Hematopoietic multipotent progenitor cell treated with erythropoietin and hydrocortisone succinate and interleukin-3 and kit ligand, for 4 days (in vitro differentiated cells): ENCODE measurements at places on chromosomes 6 and 20.
A peak's percentile ranks its signal among the peaks of the same experiment; 100 is the strongest.

GRCh38 chr6:134281388-134281787, 36.5 kb downstream of the SGK1 start:
- DNase-seq = no peak

DNA sequence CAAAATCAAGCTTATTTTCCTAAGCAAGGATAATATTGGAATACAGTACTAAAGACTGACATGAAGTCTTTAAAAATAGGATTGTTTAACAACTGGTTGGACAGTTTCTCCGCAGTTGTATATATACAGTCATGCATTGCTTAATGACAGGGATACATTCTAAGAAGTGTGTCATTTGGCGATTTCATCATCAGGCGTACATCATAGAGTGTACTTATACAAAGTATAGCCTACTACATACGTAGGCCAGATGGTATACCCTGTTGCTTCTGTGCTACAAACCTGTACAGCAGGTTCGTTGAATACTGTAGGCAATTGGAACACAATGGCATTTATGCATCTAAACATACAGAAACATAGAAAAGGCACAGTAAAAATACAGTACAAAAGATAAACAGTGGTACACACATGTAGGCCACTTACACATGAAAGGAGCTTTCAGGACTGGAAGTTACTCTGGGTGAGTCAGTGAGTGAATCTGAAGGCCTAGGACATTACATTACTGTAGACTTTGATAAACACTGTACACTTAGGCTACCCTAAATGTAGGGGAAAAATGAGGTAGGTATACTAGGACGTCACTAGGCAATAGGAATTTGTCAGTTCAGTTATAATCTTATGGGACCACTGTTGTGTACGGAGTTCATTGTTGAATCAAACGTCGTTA, 20.1 kb downstream of the HECA start:
- no peak for DNase-seq

- no peak for DNase-seq
Measured at GRCh38 chr6:159979136-159979874, 10.4 kb downstream of the IGF2R start.

DNA sequence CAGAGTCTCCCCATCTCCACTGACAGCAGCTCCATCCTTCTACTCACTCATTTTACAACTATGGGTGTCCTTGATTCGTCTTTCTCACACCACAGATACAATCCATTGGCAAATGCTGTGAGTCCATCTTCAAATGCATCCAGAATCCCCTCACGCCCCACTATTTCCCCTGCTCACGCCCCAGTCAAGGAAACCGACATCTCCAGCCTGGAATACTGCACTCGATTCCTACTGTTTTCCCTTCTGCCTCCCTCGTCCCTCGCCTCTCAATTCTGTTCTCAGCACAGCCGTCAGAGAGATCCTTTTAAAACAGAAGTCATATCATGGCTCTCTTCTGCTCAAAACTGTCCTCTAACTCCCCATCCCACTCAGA, 4.7 kb downstream of the HLA-B start:
- DNase-seq = no peak

DNA sequence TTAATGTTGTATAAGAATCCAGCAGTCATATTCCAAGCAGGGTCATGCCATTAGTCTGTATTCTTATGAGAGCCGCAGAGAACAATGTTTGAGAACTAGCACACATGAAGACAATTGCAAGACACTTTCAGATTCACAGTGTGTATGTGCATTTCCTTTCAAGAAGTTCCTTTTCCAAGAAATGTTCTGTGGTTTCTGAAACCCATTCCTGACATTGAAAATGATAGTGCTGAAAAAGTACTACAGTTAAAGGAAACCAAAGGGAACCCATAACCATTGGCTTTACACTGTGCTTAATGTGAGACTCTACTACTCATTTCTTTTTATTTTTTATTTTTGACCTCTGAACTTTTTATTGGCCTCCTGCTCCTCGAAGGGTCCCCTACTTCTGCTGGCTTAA, 4.2 kb upstream of the CALHM6 start:
- no peak for DNase-seq

GRCh38 chr6:144482142-144482541, 197.0 kb downstream of the UTRN start:
- peak; percentile 91 for DNase-seq

GRCh38 chr6:158347335-158347734, 35.1 kb downstream of the TULP4 start:
- no peak for DNase-seq

GRCh38 chr6:10449751-10450150, 34.9 kb upstream of the TFAP2A start:
- DNase-seq = no peak

GRCh38 chr6:24861934-24862333, 63.2 kb upstream of the ARMH2 start:
- no peak for DNase-seq

DNA sequence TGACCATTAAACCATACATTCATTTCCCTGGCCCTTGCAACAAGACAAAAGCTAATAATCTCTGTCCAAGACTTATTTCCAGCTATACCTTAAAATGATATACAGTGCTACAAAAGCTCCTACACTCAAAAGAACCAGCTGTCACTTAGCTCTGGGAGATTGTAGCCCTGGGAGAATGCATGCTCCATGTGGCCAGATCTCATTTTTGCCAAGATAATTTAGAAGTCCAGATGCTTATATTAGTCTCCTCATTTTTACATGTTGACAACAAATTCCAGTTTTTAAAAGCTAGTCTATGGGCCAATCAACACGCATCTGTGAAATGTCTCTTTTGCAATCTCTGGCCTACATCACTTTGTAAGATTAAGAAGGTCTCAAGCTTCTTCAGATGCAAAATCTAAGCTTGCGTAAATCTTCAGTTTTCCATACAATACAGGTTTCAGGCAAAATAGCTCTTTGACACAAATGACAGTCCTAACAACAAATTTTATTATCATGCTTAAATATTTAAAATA, 27.1 kb downstream of the TASP1 start:
- no peak for DNase-seq

- no peak for DNase-seq
Measured at GRCh38 chr20:34624629-34625028, 52.3 kb downstream of the PIGU start.

DNA sequence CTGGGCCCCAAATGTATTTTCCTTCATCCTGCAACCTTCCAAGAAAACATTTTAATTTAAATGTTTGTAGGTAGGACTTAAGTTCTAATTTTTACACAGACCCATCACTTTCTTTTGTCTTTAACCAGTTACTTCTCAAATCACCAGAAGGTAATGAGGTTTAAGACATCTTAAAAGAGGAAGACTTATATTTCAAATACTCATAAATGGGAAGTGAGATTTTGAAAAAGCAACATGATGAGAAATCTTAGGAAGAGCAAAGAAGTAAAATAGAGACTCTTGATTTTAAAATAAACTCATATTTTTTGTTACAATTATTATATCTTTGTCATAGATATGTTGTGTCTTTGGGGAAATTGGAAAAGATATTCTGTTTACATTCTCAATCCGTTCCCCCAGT, 82.3 kb downstream of the SYNE1 start:
- peak; percentile 8 for DNase-seq

GRCh38 chr6:157255079-157255478, 68.2 kb downstream of the TMEM242 start:
- DNase-seq = no peak

DNA sequence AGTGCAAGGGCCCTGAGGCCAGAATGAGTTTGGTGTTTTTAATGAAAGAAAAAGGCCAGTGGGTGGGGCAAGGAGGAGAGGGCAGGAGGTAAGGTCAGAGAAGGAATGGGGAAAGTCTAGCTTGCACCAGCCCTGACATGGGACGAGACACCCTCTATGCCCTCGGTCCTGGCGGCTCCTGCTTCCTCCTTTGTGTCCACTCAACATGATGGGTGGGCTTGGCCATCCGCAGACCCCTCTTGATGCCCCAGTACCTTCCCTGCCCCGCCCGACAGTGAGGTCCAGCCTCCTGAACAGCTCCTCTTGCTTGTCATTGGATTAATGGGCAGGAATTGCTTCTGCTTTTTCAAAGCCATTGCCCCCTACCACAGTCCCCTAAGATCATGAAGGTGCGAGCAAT, 33.6 kb upstream of the ANGPT4 start:
- DNase-seq = no peak

DNA sequence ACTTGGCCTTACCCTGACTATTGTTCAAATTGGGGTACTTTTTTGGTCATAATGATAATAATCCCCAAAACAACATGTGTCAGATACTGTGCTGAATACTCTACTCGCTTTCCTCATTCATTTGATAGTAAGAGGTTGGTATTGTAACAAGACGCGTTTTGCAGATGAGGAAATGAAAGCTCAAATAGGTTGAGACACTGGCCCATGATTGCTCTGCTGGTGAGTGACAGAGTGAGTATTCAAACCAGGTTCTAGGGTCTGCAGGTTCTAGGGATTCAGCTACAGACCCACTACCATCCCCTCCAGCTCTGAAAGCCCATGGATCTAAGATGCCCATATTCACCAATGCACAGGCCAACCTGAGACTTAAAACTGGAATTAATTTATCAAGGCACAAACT, 1.3 kb upstream of the ENPP4 start:
- no peak for DNase-seq

DNA sequence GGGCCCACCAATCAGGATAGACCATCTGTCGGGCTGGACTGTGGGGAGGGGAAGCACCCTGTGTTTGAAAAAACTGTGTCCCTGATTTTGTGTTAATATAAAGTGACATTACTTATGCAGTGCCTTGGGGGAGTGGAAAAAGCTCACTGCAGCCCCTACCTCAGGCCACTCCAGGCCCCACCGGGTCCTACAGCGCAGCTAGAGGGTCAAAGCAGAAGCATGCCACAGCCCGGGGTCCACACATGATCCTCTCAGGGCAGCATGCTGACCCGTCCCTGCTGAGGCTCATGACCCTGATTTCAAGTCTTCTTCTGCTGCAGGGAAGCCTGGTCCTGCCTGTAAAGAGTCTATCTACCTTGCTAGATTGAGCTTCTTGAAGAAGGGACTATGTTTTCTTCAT, 133.0 kb upstream of the PLCB4 start:
- DNase-seq = no peak

DNA sequence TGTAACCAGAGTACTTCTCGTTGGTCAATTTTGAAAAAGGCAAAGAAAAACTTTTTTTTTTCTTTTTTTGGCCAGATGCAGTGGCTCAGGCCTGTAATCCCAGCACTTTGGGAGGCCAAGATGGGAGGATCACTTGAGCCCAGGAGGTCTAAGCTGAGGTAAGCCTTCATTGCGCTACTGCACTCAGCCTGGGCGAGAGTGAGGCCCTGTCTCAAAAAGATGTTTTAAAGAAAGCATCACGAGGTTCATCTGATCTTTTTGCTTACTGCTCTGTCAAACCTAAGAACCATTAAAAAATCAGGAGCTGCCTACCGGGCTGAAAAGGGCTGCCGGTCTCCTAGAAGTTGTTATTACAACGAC, 607 bp downstream of the LYRM2 start:
- DNase-seq = no peak

DNA sequence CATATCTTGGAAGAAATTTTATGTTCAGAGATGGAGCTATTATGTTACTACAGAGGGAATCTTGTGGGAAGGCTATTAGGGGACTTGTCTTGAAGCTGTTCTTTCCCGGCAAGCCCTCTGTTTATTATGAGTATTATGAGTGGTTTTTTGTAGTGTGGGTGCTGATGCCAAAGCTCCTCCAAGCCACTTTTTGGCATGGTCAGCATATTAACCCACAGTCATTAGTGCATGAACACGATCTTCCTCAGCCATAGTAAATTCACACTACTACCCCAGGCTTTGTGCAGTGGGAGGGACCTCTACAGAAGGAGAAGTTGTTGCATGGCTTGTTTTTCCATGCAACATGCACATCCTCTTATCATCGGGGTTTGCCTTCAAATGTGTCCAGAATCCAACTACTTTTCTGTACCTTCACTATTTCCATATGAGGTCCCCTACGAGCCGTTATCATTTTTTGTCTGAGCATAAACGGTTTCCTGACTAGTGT, 6.5 kb upstream of the BMP6 start:
- DNase-seq = no peak

DNA sequence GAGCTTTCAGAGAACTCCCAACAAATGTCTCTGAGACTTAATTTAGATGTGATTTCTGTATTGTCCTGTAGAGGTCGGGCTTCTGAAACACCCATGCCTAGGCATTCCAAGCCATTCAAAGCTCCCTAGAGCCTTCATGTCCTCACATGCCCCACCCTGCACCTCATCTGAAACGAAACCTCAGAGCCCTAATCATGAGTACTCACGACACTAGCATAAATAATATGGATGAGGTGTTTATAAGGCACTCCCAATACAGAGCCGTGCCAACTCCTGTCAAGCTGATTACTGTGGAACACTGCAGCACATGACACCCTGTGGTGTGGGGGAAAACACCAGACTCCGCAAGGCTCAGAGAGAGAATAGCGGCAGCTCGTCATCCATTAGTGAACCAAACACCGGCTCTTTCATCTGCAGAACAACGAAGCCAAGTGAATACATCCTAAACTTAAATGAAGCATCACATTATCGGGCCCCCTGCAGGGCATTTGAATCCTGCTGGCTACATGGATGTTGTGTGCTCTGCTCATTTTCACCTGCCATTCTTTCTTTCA, 83.8 kb downstream of the FNDC1 start:
- peak; percentile 65 for DNase-seq

GRCh38 chr6:138572167-138572875, 73.0 kb upstream of the NHSL1 start:
- peak; percentile 70 for DNase-seq

- no peak for DNase-seq
Measured at GRCh38 chr6:151199991-151200390, 39.8 kb upstream of the AKAP12 start.

DNA sequence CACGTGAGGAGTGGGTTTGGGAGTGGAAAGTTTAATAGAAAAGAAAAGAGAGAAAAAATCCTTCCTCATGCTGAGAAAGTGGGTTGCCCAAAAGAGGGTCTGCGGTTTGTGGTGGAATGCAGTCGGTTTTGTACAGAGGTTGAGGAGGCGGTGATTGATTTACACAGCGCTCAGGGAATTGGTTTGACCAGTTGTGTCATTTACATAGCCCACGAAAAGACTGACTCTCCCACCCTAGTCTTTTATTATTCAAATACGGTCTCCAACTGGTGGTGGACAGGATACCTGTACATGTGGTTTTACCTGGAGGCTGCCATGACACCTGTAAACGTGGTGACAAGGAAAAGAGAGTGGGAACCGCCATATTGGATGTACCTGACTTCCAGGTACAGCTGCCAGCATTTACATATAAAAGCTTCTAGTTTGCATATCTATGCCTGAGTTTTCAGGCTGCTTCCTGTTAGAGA, 42.1 kb downstream of the HLA-DPB1 start:
- DNase-seq = peak; percentile 16

GRCh38 chr6:144159223-144159622, 8.9 kb downstream of the STX11 start:
- DNase-seq = no peak

DNA sequence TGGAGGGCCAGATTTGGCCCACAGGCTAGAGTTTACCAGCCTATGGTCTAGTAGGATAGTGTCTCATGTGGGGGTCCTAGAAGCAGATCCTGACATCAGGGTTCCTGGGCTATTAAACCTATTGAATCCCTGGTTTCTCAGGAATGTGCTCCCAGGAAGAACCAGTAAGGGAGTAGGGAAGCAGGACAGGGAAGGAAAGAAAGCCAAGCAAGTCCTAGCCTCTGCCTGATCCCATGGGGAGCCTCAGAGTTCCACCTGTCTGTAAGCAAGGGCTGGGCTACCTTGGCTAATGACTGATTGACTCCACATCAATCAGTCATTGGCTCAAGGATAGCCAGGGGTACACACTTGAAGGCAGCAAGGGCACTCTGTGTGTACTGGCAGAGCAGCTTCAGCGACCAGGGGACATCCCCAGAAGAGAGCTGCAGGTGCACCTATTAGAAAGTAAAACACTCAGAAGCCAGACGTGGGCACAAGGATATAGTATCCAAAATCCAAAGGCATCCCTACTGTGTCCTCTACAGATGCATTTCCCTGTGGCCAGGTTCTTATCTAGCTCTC, 309.5 kb downstream of the TSHZ2 start:
- DNase-seq = no peak
